ENCODE measurements at places on chromosomes 6 and 20. TPM values are rescaled to one million over a fixed set of nuclear protein-coding genes. Genes with fewer than 3 reads are reported as not detected.

The GRIK2 gene
- 6.2 TPM for total RNA-seq

GRCh38 chr6:134016558-134016814, 35.9 kb downstream of the SLC2A12 start:
- DNase-seq = no peak

GRCh38 chr6:135222623-135223022, 41.5 kb downstream of the MYB start:
- DNase-seq = no peak

The HUS1B gene
- 0.17 TPM for total RNA-seq

The TNXB gene
- total RNA-seq = under 0.01 TPM

Data from LHCN-M2 (cell line).